ENCODE measurements at places on chromosomes 1 and 21.

DNA sequence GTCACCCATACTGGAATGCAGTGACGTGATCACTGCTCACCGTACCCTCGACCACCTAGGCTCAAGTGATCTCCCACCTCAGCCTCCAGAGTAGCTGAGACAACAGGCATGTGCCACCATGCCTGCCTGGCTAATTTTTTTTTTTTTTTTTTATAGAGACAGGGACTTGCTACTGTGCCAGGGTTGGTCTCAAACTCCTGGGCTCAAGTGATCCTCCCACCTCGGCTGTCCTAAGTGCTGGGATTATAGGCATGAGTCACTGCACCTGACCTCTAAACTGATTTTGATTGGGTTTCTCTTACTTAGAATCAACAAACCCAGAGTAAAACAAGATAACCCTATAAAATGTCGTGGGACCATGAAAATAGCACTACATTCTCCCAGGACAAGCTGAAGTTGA is 112.0 kb downstream of the UBE2U start:
- DNase-seq: no peak

DNA sequence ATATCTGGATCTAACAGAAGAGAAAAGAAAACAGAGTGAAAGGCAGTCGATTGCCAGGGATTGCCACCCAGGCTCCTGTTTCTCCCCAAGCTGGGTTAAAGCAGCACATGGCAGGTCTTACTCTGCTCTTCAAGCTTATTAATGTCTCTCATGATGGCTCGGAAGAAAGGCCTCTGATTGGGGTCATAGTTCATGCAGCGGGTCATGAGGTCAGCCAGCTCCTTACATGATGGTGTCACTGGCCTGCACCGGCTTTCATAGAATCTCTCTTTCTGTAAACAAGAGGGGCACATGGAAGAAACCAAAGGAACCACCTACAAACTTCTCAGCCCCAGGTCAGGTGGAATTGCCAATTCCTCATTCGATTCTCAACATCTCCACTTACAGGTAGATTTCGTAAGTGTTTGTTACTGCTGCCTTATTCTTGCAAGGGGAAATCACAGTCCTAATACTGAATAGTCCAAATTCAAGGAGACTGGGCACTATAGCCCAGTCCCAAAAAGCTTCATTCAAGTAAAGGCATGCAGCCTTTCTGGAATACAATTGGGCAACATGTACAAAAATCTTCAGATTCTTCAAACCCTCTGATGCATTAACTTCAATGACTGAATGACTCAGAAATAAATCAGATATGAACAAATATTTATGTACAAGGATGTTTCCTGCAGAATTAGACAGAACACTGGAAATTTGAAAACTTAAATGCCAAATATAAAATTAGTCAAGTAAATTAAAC is 96.6 kb downstream of the RAVER2 start:
- DNase-seq: no peak

DNA sequence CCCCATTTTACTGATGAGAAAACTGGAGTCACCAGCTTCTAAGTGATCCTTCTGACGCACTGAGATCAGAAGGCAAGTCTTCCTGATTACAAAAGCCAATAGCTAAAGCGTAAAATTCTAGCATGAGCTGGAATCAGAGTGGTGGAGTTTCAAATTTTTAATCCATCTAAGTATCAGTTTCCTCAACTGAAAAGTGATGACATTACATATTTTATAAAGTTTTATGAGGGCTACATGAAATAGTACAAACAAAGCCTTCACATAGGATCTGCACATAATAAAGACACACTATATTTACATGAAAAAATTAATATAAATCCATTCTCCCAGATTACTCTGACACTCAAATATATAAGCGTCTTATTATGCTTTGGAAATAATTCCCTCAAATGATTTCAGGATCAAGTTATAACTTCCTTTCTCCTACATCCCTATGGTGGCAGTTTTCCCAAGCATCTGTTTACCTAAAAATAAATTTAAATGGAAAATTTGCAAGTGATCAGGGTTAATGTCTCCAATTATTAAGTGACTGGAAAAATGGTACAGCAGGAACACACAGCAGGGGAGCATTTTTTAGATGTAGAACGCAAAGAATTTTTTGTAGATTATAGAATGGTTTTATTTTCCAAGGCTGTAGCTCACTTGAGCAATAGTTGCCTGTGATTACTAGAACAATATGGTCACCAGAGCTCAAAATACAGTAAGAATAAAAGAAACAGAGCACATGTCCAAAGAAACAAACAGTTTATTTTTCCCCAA is 490.4 kb upstream of the C1orf87 start:
- no peak for DNase-seq

DNA sequence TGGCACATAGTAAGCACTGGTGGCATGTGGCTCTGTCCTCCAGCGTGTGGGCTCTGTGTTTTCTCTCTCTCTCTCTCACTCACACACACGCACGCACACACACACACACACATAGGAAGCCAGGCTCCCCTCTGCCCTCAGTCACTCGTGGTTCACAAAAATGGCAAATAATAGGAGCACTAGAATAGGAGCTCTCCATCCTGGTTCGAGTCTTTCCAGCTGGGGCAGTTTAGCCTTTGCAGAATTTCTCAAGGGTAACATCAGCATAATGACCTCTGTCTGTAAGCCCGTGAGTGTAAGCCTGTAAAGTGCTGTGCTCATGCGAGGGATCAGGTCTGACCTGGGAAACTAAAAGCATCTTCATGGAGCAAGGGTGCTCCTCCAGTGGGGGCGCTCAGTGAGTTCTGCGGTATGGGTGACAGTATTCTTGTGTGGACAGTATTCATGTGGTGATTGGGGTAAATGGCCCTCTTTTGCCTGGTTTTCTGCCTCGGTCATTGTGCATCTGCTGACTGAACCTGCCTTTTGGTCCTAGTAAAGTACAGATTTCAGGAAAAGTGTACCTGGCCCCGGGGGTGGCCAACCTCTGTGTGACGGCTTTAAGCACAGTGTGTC is 842 bp upstream of the ZC3H12A start:
- DNase-seq: peak; percentile 21

DNA sequence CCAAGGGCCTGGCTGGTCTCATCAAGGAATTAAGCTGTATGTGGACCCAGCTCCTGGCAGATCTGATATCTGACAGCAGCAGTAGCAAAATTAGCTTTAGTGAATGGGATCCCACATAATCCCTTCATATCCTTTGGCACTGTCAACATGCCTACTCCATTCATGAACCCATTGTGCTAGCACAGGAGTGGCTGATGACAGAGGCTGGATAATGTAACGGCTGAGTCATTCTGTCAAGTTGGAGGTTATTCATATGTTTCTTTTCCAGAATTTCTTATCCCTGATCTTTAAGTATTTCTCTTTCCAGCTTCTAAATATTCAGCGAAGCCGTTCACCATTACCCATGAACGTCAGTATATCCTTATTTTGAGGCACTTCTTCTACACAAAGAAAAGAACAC is 84.3 kb downstream of the EXTL2 start:
- no peak for DNase-seq

GRCh38 chr1:167130829-167131510 is 37.1 kb downstream of the STYXL2 start:
- DNase-seq: no peak

- no peak for DNase-seq
Observed at GRCh38 chr1:16195518-16195905, 16.9 kb downstream of the ARHGEF19 start.

DNA sequence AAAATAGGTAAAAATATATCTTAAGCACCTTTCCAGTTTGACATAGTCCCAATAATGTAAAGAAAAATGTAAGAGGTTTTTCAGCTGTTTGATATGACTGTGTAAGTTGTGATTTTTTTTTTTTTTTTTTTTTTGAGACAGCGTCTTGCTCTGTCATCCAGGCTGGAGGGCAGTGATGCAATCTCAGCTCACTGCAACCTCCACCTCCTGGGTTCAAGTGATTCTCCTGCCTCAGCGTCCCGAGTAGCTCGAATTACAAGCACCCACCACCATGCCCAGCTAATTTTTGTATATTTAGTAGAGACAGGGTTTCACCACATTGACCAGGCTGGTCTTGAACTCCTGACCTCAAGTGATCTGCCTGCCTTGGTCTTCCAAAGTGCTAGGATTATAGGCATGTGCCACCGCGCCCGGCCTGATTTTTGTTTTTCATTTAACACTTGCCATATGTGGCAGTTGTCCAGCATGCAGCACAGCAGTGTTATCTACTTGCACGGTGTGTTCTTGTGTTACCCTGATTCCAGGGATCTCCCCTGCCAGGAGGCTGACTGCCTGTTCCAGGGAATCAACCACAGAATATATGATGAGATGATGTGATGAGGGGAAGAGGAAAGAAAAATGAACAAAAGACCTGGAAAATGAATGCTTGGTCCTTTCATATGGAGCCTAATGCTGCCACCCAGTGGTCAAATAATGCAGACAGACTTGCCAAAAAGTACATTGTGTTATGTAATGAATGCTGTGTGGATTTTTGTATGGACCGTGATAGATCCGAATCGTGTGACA is 79.0 kb downstream of the RAVER2 start:
- peak; percentile 41 for DNase-seq
